Stimulated activated CD8-positive, alpha-beta memory T cell treated with anti-CD3 and anti-CD28 coated beads, Interleukin-15, amount 100 ng/mL, for 48 hours (primary cell): ENCODE measurements at places on chromosomes 5 and 9.

GRCh38 chr9:111150181-111150580, 111.9 kb upstream of the LPAR1 start:
- no peak for DNase-seq

DNA sequence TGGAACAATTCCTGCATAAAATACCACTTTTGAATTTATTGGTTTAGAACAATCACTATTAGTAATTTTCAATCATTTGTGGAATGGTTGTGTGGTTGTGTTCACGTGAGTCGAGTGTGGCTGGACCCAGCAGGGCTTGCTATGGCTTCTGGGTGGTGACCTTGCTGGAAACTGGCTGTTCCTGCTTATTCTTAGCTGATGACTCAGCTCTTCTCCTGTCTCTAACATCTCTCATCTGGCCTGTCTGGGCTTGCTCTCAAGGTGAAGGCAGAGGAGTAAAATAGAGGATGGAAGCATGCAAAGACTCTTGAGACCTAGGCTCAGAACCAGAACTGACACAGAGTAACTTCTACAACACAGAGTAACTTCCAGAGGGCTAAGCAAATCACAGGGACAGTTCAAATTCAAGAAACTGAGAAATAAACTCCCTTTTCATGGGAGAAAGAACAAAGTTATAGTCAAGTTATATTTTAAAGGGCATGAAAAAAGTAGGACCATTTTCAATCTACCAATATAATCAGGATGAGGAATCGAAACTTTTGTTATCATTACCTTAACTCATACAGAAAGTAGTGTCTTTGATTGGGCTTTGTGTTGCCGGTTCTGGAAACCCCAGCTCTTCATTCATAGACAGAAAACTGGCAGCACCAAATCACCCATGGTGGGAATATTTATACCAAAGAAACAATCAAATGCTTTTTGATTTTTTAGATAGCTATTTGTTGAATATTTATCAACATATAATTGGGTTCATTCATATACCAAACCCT, 665.1 kb downstream of the CDH18 start:
- DNase-seq: no peak

DNA sequence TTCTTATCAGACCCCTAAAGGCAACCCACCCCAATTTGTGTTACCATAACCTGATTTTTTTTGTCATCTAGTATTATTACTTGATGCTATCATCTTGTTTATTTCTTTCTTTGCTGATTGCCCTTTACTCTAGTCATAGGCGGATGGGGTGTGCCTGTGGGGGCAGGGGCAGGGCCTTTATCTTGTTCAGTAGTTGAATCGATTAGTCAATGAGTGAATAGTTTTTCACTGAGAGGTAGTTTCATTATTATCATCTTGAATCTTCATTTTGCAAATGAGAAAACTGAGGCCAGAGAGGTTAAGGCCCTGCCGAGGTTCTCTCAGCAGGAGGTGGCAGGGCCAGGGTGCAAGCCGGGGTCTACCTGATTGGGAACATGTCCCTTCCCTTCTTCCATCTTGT, 9.4 kb upstream of the GM2A start:
- DNase-seq: no peak

DNA sequence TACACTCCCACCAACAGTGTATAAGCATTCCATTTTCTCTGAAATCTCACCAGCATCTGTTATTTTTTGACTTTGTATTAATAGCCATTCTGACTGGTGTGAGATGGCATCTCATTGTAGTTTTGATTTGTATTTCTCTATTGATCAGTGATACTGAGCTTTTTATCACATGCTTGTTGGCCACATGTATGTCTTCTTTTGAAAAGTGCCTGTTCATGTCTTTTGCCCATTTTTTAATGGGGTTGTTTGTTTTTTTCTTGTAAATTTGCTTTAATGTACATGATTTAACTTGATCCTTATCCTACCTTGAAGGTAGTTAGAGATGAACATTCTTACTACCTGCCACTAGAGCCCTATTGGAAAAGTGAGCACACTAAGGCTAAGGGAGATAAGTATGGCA, 151.2 kb upstream of the KIF2A start:
- no peak for DNase-seq

GRCh38 chr9:133718563-133719315, 19.4 kb downstream of the SARDH start:
- DNase-seq: no peak
